ENCODE measurements at places on chromosomes 5 and 9. TPM values are rescaled to one million over a fixed set of nuclear protein-coding genes. Genes with fewer than 3 reads are reported as not detected.

Gene MEGF9
- polyA plus RNA-seq = 16.3 TPM

Gene PIP5KL1
- 1.1 TPM for polyA plus RNA-seq

Gene PTGDS
- polyA plus RNA-seq = 34.0 TPM

Gene RLN1
- polyA plus RNA-seq = 0.69 TPM

Gene HK3
- polyA plus RNA-seq = 0.30 TPM

- DNase-seq = no peak
Measured at GRCh38 chr9:95157481-95158151, 159.9 kb downstream of the FANCC start.

DNA sequence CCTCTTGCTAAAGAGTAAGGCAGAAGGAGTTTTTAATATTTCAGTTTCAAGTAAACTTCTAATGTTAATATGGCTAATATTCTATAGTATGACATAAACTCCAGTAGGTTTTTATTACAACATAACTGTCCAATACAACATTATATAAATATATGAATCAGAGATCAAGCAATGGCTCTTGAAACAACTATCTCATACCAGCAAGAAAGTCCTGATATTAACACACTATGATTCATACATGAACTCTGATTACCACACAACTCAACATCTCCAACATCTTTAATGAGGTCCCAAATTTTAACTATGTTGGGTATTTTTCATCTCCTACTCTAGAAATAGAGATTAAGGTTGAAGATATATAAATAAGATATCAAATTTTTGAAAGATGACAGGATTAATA is 878.3 kb downstream of the TLE1 start:
- DNase-seq = no peak

DNA sequence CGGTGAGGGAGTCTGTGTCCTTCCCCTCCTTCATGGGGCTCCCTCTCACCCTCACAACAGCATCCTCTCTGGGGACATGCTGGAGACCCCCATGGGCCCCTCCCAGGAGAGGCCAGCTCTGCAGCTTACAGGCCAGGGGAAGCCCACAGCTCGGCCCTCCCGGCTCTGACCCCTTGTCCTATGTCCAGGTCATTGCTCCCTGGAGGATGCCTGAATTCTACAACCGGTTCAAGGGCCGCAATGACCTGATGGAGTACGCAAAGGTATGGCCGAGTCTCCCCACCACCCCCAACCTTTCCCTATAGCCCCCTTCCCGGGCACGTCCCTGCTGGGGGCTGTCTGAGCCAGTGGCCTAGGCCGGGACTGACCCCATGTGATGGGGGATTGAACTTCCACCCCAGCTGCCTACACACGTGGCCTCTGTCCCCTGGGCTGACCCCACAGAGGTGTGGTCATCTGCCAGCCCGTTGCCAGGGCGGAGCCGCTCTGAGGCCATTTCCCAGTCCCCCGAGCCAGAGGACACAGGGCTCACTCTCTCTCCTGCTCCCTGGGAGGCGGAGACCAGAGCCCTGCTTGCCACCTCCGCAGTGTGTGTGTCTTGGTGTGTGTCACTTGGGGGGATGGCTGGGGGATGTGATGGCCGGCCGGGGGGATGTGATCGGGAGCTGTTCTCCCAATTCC is 21.9 kb downstream of the ASS1 start:
- no peak for DNase-seq

DNA sequence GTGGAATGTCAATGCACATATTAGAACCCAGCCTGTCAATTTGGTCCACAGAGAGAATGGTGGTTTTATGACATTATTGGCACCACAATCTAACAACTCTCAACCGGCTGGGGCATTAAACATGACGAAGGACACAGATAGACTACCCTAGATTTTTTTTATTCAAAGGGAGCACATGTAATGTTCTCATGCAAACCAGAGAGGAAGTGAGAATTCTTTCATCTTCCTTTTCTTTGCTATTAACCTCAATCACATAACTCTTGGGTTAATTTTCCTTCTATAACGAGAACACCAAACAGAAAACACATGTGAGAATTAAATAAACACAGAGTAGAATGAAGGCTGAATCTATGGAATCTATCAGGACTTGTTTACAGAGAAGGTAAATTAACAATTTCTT is 94.9 kb upstream of the TNC start:
- DNase-seq = no peak

DNA sequence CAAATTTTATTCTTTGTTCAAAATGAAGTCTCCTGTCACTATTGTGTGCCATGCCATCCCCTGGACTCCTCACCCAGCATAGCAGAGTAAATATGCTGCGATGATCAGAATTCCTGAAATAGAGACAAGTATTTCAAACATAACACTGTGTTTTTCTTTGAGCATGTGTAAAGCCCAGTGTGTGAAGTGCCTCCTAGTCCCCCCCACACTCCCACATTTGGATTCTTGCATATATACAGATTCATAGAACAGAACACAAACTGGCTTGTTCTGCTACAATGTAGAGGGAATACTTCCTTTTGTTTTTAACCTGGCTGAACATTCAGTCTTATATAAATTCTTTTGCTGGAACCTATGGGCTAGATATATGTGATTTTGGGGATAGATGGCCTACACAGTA is 84.9 kb downstream of the NUDT12 start:
- DNase-seq = no peak

- DNase-seq = no peak
Measured at GRCh38 chr9:100355561-100355960, 2.8 kb upstream of the TEX10 start.

GRCh38 chr5:8919096-8919495 is 626.8 kb downstream of the SEMA5A start:
- no peak for DNase-seq

- DNase-seq = no peak
Measured at GRCh38 chr5:78912085-78912771, 72.9 kb downstream of the ARSB start.

- no peak for DNase-seq
Measured at GRCh38 chr9:133347515-133347984, 381 bp downstream of the MED22 start.

DNA sequence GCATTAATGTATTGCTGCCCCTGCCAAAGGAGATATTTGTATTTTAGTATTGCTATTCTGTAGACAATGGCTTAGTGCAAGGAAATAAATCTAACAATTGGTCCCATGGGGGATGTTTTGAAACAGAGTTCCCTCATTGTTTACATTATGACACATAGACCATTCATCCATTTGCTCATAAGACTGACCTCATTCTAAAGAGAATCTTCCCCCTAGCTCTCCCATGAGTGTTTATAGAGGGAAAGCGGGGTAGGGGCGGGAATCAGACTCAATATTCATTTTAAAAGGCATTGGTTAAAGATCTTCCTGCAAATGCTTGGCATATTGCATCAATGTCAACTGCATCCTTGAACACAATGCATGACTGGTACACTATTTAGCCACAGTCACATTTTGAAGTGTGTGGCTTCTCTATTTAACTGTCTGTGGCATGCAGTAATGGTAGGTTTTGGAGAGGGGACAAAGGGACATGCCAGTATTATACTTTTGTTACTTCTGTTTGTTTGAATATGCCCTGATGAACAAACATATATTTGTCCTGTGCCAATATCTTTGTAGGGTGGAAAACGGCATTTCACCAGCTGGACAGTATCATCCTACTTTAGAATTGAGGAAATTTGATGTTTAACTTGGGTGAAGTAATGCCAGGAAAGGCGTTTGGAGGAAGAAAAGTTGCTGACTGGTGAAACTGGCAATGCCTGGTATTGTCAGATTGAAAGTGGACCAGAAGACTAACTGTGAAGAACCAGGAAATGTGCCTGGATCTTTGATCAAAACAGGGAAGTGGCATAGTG is 84.1 kb upstream of the MEGF10 start:
- DNase-seq = no peak

DNA sequence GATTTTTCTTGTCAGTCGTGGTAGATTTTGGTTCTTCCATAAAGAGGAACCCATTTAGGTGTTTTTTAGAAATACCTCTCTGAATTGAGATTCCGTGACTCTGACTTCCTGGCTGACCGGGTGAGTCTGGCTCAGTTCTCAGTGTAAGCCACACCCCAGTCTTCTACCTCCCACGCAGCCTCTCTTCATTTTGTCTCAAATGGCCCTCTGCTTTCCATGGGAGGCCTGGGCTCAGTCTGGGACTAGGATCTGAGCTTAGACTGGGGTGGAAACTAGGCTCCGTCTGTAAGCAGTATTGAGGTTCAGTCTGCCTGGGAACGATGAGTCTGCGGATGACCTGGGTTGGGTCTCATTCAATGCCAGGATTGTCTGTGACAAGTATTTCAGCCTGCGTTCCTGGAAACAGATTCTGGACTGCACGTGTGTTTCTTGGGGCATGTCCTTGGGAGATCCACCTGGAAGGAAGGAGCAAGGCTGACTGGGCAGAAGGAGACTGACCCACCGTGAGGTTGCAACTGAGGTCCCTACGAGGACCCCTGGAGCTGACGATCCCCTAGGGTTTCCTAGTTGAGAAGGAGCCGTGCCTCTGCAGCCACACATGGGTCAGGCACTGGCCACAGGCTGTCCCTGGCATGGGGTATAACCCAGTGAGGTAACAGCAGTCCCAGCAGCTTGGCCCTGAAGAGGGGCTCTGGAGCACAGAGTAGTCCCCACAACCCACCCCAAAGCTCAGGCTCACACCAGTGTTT is 12.4 kb upstream of the CRB2 start:
- no peak for DNase-seq
